Esophagus squamous epithelium (tissue), 5 donors: ENCODE measurements at places on chromosomes 4 and X. TPM values are rescaled to one million over a fixed set of nuclear protein-coding genes. Genes with fewer than 3 reads are reported as not detected.

- no peak for DNase-seq
Observed at GRCh38 chrX:153379971-153380581, 21.1 kb downstream of the PNMA6E start.

DNA sequence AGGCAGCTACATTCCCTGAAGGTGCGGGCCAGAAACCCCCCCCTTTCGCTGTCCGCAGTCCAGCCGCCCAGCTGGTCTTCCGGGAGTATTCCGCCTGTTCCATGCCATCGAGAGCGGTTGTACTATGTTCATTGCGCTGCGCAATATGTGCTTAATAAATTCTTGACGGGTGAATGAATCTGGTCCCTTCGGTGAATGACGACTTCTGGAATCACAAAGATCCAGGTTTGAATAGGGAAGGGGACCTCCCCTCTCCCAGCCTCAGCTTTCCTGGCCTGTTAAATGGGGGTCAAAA is 777 bp upstream of the TFE3 start:
- DNase-seq, result no peak

DNA sequence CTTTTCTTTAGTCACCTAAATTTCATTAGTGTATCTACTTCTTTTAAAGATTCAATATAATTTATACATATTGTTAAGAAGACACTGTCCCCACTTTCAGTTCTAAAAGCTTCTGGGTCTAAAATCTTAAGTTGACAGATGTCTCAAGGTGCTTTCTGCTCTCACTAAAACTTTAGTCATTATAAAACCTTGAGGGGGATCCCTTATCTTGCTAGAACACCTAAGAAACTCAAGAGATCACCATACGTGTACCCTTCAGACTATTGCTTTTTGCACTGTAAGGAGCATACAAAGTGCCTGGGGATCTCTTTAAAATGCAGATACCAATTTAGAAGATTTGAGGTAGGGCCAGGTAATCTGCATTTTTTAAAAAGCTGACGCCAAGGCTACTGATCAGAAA is 30.1 kb downstream of the CYBB start:
- no peak for DNase-seq

- no peak for DNase-seq
Observed at GRCh38 chr4:184804621-184805020, 21.1 kb downstream of the ACSL1 start.

DNA sequence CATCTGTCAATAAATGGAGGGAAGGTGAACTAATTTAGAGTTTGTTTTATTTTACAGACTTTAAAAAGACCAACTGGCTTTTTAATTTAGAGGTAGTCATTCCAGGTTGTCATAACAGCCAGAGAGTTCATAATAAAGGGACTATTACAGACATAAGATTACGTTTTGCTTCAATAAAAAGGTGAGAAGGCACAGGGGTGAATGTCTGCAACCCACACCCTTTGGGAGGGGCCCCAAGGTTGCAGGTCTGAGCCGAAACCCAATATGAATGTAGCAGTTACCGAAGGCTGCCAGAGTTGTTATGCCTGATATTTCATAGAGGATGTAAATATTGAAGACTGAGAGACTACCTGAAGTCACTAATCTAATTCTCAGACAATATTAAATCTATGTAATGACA is 329.7 kb upstream of the GALNT7 start:
- DNase-seq, result no peak

DNA sequence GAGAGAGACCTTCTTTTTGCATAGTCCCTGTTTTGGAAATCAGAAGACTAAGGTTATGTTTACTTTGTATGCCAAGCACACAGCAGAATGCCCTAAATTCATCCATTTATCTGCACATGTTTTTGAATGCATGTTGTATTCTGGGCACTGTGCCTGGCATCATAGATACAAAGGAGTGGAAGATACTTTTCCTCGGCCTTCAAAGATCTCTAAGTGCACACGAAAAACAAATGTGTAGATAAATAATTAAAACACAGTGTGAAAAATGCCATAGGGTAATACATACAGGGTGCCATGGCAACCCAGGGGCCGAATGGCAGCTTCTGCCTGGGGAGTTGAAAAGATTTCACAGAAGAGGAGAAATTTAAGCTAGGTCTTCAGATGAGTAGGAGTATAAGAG is 390.6 kb upstream of the ATOH1 start:
- DNase-seq, result no peak

DNA sequence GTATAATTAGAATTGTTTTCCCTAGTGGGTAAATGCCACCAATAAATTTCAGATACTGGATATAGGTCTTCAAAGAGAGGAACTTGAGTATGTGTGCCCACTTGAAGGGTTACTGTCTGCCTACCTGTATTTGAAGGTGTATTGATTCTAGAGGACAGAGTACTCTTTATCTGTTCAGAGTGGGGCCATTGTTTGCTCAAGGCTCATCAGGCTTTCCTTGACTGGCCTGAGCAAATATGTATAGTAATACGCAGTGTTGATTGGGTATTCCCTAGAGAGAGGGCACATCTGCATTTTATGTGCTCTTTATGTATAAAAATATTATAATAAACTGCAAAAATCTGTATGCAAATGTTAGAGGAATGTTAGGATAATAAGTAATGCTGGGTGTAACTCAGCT is 23.7 kb downstream of the RP2 start:
- no peak for DNase-seq

- DNase-seq, result no peak
Observed at GRCh38 chrX:3393581-3394111, 47.2 kb upstream of the MXRA5 start.

DNA sequence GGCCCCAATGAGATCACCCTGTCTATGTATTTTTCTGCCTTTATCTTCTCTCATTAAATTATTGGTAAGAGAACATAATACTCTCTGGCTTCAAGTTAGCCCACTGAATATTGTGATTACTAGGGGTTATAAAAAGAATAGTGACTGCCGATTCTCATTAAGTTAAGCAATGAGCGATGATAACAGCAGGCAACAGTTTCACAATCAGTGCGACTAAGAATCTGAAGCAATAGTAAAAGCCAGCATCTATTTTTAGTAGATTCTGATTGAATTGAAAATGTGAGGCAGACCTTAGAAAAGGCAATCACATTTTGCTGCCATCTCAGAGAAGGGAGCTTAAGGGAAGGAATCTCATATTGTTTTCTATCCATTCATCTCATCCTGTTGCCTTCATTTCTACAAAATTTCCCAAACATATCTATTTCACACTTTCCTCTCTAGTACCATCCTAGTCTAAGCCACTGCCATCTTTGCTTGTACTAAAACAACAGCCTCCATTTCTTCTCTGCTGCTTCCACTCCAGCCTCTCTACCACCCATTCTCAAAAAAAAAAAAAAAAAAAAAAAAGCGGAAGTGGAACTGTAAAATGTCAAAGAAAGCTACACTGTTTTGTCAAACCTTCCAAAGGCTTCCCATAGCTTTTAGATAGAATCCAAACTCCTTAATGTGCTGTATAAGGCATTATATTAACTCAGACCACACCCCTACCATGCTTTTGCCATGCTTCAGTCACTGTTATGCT is 17.4 kb downstream of the GABRA4 start:
- no peak for DNase-seq

MAGEA2B gene
- total RNA-seq, result not detected

DNA sequence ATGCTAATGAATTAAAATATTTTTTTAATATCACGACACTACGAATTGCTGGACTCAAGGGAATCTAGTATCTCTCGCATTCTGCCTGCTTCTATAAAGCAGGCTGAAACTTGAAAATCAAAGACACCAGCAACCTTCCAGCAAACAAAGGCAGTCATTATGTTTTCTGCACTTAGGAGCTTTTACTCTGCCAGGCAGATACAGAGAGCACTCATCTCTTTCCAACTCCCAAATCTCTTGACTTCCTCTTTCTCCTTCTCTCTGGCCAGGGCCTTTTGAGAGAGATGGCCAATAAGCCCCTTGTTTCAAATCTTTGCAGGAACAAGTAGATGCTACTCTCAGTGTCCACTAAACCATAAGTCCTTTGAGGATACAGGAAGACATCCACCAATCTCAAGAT is 95.2 kb upstream of the KLF3 start:
- DNase-seq, result no peak

PDHA1 gene
- 63.0 TPM for total RNA-seq

GRCh38 chr4:25923745-25924144 is 9.7 kb downstream of the SMIM20 start:
- DNase-seq, result no peak

HTRA3 gene
- total RNA-seq, result 1.8 TPM

DNA sequence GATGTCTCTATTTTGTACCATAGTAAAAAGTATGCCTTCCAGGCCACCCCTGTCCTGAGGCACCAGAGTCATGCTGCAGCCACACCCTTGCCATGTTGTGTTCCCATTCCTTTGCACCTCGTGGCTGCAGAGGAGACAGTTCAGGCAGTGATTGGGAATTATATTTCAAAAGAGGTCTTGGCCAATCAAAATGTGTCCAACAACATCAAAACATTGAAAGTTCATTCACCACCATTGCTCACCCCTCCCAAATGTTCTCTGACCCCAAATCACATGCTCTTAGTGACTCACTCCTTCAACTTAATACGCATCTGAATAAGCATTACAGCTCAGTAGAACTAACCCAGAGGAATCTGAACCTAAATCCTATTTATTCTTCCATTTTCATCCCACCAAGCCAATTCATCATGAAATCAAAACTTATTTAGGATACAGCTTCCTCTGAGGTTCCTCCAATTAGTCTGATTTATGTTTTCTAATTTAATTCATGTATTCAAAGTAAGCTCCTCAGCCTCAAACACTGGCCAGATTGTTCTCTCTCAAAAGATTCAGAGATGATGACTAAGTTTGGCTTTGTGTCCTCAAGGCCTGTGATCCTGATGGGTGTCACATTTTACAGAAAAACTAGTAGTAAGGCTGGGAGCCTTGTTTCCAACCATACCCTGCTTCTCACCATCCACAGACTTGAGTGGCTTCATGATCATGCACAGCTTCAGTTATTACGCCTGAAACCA is 323.2 kb upstream of the INTU start:
- no peak for DNase-seq

S100P gene
- total RNA-seq, result 41.6 TPM

DNA sequence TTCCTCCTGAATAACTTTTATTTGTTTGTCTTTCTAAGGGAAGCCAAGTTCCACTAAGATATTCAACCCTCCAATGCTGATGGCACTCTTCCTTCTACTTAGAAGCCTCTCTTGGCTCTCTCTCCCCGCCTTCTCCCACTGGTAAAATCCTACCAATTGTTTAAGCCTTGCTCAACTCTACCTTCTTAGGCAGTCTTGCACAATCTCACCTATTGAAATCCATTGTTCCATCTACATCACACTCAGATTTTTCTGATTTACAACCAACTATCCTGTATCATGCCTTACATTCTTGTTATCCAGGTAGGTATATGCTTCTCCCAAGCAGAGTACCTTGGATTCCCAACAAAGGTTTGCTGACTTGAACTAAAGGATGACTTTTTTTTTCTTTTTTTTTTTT is 69.1 kb downstream of the NR3C2 start:
- no peak for DNase-seq

MXRA5 gene
- 4.5 TPM for total RNA-seq

GRCh38 chr4:81930506-81931238 is 443.1 kb downstream of the HNRNPD start:
- DNase-seq, result no peak
